CD4-positive, alpha-beta T cell treated with Interleukin-2 at 100 ng/mL for 4 hours (primary cell): ENCODE measurements at places on chromosomes 5 and 9.

- DNase-seq: no peak
These were observed 89.5 kb downstream of the ADAMTS2 start for GRCh38 chr5:179255527-179256327.

- peak; percentile 38 for DNase-seq
These were observed 15.1 kb upstream of the ERAP1 start for GRCh38 chr5:96822686-96823459.

GRCh38 chr9:89606624-89607311 lies 2.0 kb downstream of the GADD45G start:
- DNase-seq: peak; percentile 37

- DNase-seq: no peak
These were observed 2.5 kb upstream of the NME5 start for GRCh38 chr5:138141734-138142133.

DNA sequence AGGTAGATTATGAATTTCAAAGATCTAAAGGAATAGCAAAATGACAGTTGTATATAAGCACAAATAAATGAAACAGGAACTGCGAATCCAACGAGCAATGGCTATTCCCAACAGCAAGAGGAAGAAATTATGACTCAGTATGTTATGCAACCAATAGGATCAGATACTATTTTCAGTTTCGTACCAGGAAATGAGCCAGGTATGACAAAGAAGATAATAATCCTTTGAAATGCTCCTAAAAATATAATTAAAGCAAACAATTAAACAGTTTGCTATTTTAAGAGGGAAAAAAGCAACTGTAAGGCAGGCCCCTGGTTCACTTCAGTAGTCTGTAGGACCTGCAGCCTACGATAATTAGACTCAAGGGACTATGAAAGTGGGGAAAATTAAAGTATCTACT lies 58.9 kb downstream of the AUH start:
- DNase-seq: no peak

DNA sequence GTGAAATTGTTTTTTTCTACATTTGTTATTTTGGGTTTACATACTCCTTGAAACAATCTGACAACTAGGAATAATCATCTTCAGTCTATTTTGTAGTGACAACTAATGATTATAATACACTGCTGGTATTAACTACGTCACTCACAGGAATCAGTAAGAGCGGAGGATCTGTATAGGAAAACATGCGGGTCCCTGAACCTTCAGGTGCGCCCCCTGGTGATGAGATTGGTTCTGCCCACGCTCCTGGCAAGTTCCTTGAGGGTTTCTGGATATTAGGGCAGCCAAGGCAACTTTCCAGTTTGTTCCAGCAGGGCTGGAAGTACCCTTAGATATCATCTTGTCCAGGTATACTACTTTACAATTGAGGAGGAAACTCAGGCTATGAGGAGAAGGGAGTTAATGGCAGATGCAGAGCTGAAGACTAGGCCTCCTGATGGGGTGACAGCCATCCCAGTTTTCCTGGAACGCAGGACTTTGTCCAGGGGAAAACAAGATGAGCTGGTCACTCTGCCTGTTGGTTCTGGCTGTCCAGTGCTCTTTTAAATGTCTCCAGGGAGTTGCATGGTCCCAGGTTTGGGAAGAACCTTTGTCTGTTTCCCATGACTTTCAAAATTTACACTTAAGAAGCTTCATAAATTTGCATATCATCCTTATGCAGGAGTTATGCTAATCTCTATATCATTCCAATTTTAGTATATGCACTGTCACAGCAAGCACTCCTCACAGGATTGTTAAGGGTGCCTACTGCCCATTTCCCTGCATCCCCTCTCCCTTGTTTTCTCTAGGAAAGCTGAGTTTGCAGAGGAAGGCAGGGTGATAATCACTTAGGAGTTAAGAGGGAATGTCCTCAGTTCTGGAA lies 14.9 kb upstream of the WNT8A start:
- DNase-seq: peak; percentile 70

GRCh38 chr5:168370831-168371230 lies 79.4 kb downstream of the WWC1 start:
- no peak for DNase-seq
